ENCODE measurements at places on chromosomes 2 and 18.

GRCh38 chr2:230097841-230098240 lies 29.1 kb upstream of the SLC16A14 start:
- no peak for DNase-seq

DNA sequence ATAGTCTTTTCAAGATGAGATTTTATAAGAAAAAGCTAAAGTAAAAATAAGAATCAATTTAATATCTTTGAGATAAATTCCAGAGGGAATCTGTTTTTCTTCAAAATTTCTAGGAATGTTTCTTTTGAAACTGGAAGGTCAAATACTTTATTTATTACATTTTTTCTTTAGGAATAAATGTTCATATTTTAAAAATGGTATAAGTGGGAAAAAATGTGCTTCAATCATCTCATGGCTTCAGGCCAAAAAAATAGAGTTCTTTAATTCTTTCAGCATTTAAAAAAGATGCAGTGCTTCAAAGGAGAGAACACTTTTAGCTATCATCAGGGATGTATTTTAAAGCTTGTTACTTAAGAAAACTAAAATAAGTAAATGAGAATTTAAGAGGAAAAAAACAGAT lies 110.6 kb downstream of the NEB start:
- DNase-seq = no peak

DNA sequence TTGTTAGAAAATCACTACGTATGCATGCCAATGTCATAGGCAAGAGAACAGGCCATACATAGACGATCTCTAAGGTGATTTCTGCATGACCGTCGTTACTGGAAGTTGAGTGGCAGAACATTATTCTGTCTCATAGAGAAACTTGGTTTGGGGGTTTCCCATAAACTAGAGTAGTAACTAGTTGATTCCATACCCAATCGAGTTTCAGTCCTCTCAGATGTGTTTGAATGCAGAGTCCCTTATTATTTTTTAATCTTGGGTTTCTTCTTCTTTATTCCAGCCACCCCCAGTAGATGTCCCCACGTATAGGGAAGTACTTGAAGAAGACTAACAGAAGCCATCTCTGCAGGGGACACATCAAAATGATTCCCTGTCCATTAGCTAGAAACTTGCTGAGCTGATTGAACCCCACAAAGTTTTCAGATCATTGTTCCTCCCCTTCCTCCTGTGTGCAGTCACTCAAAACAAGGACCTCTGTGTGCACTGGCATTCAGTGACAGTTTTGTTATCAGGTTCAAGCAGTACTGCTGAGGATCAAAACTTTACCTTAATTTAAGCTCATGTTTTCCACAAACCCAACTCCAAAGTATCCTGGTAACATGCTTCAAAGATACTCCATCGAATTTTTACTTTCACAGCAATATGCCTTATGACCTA lies 68.4 kb upstream of the CDCA7 start:
- no peak for DNase-seq

DNA sequence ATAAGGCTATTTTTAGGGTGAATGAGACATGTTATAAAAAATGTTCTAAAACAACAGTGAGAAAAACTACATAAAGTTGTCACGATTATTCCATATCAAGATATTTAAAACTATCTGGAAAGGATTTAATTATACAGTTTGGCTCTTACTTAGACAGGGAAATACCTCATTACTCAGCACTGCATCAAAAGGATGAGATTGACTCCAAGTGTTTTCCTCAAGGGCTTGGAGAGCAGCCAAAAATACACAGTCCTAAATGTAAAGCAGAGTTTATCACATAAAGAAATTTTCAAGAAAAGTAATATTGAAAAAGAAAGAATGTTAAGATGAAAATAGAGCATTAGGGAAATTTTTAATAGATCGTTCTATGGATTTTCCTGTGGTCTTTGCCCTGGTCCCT lies 285.5 kb upstream of the NETO1 start:
- no peak for DNase-seq

- DNase-seq = no peak
Measured at GRCh38 chr18:68604256-68604655, 110.7 kb downstream of the TMX3 start.

- DNase-seq = no peak
Measured at GRCh38 chr2:215299337-215299859, 12.5 kb upstream of the ATIC start.

DNA sequence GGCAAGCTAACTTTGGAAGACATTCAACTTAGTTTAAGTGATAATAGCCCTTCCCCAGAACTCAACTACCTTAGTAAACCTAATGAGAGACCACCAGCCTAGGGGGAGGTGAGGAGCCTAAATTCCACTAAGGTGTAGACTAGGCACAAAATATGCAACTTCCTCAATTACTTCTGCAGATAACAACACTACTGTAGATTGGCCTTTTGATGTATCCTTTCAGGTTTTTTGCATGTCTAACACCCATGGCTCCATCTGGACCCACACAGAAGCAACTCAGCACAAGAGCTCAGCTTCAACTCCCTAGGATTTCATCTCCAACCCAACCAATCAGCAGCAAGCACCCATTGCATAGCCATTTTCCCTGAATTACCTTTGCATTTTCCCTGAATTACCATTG lies 353.3 kb downstream of the AKAIN1 start:
- DNase-seq = no peak

GRCh38 chr2:128497461-128497860 lies 178.8 kb upstream of the HS6ST1 start:
- no peak for DNase-seq

- no peak for DNase-seq
Measured at GRCh38 chr2:95024371-95024770, 1.1 kb upstream of the MAL start.

- DNase-seq = no peak
Measured at GRCh38 chr18:13914756-13915155, 580 bp downstream of the MC2R start.

- DNase-seq = no peak
Measured at GRCh38 chr2:85276571-85277118, 51.1 kb downstream of the TGOLN2 start.

DNA sequence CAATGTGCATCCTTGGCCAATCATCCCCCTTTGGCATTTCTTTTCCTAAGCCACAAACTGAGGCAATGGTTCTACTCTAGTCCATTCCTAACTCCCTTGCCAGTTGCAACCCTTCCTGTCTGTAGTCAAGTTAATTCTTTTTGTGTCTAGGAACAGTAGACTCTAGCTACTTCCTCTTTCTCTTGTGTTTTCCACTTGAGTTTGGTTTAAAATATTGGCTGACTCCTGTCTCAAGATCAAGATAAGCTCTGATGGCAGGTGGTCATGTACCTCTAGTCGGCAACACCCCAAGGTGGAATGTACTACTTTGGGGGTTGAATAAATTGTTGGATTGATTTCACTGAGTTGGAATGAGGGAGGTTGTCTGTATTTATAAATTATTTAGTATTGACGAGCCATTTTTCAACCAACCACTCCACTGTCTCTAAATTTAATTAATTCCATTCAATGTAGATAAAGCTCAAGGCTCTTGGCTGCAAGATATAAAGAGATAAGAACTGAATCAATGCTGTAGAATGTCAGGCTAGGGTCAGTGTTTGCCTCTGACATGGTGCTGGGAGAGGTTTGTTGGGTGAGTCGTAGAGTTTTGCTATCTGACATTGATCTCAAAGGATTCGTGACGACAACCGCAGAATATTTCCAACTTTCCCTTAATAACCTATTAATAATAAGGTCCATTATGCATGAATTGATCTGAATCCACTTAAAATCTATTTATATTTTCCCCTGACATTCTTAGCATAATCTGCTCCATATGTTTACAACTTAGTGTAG lies 188.7 kb upstream of the APCDD1 start:
- no peak for DNase-seq

DNA sequence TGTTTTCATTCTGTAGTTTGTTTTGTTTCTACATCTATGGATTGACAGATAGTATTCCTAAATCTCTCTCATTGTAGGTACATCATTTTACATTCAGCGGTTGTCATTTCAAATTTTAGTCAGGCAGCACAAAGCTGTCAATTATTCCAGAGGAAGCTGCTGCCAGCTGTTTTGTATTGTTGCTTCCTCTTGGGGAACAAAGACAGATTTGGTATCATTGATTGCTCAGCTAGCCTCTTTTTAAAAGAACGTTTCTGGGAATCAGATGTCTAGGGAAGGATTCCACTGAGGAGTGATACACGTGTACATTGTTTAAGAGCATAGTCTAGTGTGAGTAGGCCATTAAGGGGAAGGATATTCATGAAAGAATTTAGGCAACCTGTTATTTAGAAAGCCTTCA lies 145.8 kb downstream of the AGPS start:
- no peak for DNase-seq

GRCh38 chr2:119433636-119434327 lies 2.1 kb downstream of the TMEM37 start:
- DNase-seq = peak; percentile 63

- peak; percentile 43 for DNase-seq
Measured at GRCh38 chr2:189222468-189223105, 43.0 kb upstream of the COL5A2 start.

DNA sequence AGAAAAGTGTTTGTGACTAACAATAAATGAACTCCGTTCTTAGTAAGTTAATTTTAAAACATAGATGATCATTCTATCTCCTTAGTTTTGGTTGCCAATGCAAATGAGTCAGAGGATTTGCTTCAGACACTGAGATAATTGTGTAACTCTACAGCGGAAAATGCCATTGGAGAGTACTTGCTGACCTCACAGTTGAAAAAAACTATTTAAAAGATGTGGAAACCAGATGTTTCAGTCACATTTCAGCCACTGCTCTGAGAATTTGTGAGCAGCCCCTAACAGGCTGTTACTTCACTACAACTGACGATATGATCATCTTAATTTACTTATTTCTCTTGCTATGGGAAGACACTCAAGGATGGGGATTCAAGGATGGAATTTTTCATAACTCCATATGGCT lies at the start of gene TNFAIP6:
Gene TNFAIP6 (plus strand): TSS at position 234 of the 400 bp plus-strand sequence. CDS start 75 bp downstream, at position 309.
- no peak for DNase-seq

DNA sequence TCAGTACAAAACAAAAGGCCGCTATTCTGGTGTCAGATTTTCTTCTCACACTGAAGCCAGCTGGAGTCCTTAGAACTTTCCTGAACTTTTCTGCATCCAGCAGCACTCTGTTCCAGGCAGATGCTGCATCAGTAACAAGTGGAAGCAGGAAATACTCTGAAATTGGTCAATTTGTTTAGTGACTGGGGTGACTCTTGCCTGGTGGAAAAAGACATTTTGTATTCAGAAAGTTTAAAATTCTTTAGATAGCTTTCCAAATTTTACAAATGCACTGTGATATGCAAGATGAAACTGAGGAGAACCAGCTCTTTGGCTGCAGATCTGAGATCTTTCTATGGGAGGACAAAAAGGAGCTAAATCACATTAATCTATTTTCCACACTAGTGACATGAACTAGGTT lies 385.7 kb downstream of the NRXN1 start:
- DNase-seq = no peak

DNA sequence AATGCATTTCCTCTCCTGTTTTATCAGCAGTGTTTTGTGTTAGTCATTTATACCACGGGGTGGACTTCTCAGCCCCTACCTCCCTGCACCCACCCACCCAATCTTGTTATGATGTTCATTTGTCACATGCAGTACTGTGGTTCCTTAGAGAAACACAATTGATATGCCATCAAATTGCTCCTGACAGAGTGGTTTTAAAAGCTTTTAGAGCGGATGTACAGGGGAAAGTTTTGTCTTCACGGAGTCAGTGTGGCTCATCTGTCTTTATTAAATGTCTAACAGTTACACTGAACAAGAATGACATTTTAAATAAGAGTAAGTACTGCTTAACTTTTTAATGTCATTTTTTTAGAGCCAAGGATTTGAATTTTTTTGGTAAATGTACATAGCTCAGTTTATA lies 156.9 kb downstream of the LRRTM1 start:
- no peak for DNase-seq

GRCh38 chr2:20612925-20613916 lies 37.7 kb downstream of the HS1BP3 start:
- DNase-seq = no peak

GRCh38 chr18:45828917-45829811 lies 3.7 kb downstream of the SIGLEC15 start:
- peak; percentile 91 for DNase-seq

GRCh38 chr2:100683231-100683630 lies 120.4 kb downstream of the PDCL3 start:
- no peak for DNase-seq

DNA sequence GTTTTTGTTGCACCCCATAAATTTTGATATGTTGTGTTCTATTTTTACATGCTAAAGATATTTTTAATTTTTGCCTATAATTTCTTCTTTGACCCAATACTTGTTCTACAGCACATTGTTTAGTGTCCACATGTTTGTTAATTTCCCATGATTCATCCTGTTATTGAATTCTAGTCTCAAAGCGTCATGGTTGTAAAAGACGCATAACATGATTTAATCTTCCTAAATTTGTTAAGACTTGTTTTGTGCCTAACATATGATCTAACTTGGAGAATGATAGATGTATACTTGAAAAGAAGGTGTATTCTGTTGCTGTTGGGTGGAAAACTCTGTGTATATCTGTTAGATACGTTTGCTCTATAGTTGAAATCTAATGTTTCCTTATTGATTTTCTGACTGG lies 27.1 kb upstream of the SULT1C3 start:
- DNase-seq = no peak

- no peak for DNase-seq
Measured at GRCh38 chr2:78585871-78586270, 439.6 kb upstream of the REG3G start.
